NCI-H526 treated with DMSO at 0.1 percent for 48 hours (cell line): ENCODE measurements at places on chromosomes 13 and 19.

DNA sequence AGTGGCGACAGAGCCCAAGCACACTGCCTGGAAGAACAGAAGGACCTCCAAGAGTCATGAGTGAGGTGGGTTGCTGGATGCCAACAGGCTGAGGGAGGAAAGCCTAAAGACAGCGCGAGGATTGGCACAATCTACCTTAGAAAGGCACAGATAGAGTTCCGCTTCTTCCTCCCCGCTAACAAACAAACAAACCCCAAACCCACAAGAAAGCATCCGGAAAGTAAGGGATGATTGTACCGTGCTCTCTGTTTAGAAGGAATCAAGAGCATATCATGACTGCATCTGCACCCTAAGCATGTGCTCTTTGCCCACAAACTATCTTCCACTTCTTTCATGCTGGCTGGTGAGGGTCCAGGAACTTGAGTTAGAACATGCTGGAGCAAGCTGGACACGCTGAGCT, 233.0 kb upstream of the KLF12 start:
- no peak for DNase-seq

DNA sequence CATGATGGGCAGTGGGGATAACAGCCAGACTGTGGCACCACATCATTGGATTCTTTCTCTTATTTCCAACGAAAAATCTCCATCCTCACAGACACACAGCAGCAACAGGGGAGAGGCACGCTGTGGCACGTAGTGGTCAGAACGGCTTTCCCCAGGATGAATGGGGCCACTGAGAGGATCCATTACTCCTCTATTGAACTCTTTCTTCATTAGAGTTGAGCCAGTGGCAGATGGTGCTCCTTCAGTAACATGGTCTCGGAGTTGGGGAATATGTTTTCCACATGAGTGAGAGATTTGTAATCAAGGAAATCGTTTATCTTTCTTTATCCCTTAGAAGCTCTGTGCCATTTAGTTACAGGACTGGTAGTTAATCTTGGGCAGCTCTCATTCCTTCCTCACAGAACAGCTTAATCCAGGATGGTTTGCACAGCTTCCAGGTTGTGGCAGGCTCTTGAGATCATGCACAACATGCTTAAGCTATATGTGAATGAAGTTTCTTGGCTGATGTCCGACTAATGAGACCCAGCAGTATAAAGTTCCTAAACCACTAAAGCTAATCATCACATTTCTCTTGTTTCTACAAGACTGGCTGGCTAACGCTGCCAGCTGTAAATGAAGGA, 180.5 kb upstream of the SLC10A2 start:
- no peak for DNase-seq

- DNase-seq = no peak
Measured at GRCh38 chr19:48183356-48183755, 12.9 kb downstream of the ZSWIM9 start.

DNA sequence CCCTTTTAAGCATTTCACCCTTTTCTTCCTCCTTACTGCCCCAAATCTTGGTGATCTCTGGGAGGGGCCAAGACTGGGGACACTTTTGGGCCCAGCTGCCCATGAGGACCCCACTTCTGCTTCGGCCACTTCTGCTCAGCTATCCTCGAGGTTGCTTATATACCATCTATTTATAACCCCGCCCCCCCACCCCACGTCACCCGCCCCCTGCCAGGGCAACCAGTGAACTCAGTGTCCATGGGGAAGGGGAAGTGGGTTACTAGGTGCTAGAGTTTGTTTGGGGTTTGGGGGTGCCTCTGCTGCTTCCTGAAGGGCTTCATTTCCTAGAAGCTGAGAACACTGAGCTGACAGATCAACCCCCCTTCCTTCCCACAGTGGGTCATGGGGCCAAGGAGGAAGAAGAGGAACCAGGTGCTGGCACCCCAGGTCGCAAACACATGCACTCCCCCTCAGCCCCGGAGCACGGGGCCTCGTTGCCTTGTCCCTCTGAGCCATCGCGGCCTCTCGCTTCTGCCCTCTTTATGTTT, 6.1 kb upstream of the ADGRE5 start:
- DNase-seq = no peak

DNA sequence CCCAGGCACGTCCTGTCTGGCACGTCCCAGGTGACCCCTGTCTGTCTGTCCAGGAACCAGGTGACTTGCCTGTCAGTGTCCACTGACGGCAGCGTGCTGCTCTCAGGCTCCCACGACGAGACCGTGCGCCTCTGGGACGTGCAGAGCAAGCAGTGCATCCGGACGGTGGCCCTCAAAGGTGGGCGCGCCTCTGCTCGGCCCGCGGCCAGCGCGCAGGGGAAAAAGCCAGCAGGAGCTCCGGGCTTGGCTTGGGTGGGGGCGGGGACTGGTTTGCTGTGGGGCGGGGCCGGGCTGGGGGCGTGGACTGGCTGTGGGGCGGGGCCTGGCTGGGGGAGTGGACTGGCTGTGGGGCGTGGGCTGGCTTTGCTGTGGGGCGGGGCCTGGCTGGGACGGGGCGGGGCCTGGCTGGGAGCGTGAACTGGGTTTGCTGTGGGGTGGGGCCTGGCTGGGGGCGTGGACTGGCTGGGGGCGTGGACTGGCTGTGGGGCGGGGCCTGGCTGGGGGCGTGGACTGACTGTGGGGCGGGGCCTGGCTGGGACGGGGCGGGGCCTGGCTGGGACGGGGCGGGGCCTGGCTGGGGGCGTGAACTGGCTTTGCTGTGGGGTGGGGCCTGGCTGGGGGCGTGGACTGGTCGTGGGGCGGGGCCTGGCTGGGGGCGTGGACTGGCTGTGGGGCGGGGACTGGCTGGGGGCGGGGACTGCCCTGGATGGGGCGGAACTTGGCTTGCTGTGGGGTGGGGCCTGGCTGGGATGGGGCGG, 7.2 kb downstream of the WDR18 start:
- DNase-seq = no peak

- no peak for DNase-seq
Measured at GRCh38 chr13:113601166-113602070, 16.9 kb downstream of the TFDP1 start.

GRCh38 chr13:97108530-97108900, 113.6 kb upstream of the MBNL2 start:
- no peak for DNase-seq
